ENCODE measurements at places on chromosomes 3 and 15.
A peak's percentile ranks its signal among the peaks of the same experiment; 100 is the strongest.

GRCh38 chr3:52299879-52300611 lies 12.4 kb downstream of the GLYCTK start:
- DNase-seq, result peak; percentile 52

DNA sequence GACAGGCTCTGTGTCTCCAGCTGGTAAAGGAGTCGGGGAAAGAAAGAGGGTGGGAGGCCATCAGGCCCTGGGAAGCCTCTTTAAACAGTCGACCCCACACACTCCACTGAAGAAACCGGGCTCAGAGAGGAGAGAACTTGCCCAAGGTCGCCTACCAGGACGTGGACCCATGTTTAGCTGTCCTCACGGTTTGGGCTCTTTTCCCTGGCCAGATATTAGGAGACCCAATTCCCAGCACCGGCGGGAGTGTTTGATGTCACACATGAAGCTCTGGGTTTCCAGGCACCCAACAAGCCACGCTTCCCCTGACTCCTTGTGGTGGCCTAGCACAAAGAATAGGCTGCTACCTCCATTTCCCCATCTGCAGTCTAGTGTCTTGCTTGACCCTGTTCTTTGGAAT lies 52.2 kb upstream of the GRIP2 start:
- DNase-seq, result no peak

GRCh38 chr3:3815206-3815605 lies 16.0 kb downstream of the LRRN1 start:
- DNase-seq, result no peak

GRCh38 chr15:101554115-101554915 lies 64.8 kb upstream of the PCSK6 start:
- no peak for DNase-seq

- DNase-seq, result no peak
Observed at GRCh38 chr15:51667478-51667877, 13.8 kb upstream of the SCG3 start.

GRCh38 chr3:193737191-193737751 lies 144.3 kb downstream of the OPA1 start:
- peak; percentile 36 for DNase-seq

DNA sequence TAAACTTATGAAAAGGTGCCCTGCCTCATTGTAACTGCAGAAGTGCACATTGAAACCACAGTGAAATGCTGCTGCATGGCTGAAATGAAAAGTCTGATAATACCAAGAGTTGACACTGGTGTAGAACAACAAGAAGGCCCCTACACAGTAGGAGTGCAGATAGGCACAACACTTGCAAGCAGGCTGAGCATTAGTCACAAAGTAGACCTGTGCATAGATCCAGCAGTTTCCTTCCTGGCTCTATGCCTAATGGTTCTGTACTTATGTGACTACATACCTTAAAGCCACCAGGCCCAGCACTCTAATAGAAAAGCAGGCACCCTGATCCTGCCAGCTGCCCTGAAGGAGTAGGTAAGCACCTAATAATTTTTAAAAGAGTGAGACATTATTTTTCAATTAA lies 41.8 kb downstream of the PRR23E start:
- no peak for DNase-seq

DNA sequence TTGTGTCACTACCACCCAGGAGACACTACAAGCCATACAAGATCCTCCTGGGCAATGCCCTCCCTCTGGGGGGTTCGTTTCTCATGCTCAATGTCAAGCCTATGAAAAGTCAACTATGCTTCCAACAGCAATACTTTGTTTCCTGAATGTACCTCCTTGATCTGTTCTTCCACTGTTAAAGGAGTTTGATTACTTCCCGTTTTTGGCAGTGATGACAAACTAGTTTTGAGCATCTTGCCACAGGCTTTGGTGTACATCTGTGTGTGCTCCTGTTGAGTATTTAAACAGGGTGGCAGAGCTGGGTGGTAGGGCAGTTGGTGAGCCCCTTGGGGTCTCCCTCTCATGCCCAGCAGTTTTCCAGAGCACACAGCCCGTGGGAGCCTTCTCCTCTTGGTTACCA lies 81.4 kb downstream of the IL12A start:
- no peak for DNase-seq

GRCh38 chr3:101861789-101862415 lies 12.6 kb downstream of the NFKBIZ start:
- DNase-seq, result no peak

- no peak for DNase-seq
Observed at GRCh38 chr3:138854204-138854603, 19.5 kb upstream of the PIK3CB start.

- DNase-seq, result peak; percentile 73
Observed at GRCh38 chr3:159839561-159840379, 148.9 kb upstream of the IL12A start.

GRCh38 chr3:40878464-40878905 lies 320.8 kb upstream of the CTNNB1 start:
- no peak for DNase-seq

DNA sequence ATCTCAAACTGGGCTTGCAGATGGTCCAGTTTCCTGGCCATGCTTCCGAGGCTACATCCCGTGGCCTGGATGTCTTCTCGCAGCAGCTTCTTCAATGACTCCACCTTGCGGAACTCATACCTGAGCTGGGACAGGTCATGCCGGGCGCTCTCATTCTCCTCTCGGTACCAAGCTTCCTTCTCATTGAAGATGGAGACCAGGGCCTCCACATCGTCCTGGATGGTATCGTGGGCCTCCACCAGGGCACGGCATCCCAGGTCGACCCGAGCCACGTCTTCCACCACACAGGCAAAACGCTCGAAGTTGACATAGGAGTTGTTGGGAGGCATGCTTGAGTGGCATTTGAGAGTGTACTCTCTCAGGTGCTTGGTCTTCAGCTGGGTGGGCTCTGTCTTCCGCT lies 89.2 kb upstream of the HERC1 start:
- no peak for DNase-seq

- DNase-seq, result no peak
Observed at GRCh38 chr3:23437484-23438145, 234.5 kb downstream of the UBE2E2 start.

- DNase-seq, result no peak
Observed at GRCh38 chr3:40336101-40336500, 26.6 kb downstream of the EIF1B start.

DNA sequence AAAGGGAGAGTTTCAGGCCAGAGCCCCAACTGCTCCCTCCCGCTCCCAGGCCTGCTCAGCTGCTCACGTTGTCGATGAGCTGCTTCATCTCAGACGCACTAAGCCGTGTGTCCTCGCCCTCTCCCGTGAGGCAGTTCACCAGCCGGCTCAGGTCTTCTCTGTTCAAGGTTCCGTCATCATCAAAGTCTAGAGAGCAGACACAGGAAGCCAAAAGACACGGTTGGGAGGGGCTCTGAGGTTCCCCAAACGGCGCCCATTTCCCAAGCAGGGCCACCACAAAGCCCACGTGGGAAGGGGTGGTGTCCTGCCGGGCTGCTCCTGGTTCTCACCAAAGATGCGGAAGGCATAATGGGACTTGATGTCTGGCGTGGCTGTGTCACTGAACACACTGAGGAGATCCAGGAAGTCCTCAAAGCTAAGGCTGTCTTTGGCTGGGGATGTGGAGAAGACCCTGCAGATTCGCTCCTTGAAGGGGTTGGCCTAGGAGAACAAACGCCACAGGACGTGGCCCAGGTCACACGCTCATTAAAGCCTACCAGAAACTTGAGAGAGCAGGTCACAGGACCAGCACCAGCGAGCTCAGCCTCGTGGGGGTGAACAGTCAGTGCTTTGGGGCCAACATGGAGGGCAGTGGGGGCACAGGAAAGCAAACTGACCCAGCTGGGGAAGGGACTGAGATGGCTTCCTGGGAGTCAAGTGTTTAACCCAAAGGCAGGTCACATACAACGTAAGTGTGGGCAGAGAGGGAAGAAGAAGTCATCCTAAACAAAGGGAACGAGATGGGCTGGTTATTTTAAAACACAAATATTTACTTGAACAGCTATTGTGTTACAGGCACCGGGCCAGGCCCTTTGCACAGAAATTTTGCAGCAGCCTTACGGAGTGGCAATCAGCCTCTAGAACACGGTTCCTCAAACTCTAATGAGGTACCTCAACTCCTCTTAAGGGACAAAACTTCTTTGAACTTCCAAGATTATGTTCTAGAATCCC lies 2.4 kb downstream of the CIB1 start:
- DNase-seq, result no peak

GRCh38 chr3:54578417-54578816 lies 349.4 kb downstream of the LRTM1 start:
- no peak for DNase-seq

- DNase-seq, result no peak
Observed at GRCh38 chr15:47461652-47462141, 255.6 kb upstream of the SEMA6D start.
